ENCODE measurements at places on chromosomes 7 and 10.

DNA sequence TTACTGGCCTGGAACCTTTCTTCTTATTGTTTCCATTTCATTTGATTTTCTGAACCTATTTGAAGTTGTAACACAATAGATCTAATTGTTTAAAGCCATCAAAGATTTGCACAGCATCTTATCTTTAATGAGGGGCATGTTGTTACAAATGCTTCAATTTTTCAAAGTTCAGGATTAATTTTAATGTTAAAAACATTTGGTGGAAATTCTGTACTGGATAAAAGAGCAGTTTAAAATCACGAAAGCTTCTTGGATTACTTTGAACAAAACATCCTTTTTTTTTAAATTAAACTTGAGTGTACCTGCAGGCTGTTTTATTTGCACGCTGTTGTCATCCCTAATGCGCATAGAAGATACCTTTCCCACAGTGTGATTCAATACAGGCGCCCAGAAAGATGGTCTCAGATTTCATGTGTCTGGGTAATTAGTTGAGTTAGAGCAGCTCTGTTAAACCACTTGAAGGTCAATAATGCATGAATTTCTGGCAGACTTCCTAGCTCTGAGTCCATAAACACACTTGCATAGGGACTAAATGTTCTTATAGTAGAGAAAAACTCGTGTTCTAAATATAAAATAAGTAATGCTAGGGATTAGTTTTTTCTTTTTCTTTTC lies 29.3 kb upstream of the DDX50 start:
- peak; percentile 84 for DNase-seq

DNA sequence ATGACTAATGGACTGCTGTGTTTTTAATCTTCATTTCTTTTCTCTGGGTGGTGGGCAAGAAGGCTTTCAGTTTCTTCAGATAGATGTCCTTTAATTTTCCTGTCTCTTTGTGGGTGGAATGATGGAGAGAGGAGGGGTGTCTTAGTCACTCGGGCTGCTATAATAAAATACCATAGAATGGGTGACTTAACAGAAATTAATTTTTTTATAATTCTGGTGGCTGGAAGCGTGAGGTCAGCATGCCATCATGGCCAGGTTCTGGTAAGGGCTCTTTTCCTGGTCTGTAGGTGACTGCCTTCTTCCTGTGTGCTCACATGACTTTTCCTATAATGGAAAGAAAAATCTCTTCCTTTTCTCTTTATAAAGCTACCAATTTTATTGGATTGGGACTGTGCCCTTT lies 6.3 kb downstream of the RSBN1L start:
- no peak for DNase-seq

GRCh38 chr10:94133239-94133638 lies 139.5 kb downstream of the PLCE1 start:
- no peak for DNase-seq

DNA sequence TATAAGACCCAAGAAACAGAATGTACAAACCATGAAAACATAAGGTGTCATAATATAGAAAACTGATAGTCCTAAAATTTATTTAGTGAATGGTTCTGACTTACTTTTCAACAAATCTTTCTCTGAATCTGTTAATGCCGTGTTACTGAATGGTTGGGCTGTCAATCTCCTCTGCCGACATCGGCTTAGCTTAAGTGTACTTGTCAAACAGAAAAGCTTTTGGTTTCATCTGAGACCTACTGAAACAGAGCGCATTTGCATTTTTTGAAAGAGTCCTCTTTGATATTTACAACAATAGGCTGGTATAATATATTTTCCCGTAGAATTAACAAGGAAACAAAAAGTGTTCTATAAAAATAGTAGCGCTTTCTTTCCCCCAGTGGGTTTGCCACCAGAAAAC lies 120.9 kb upstream of the ZNF804B start:
- DNase-seq, result no peak

DNA sequence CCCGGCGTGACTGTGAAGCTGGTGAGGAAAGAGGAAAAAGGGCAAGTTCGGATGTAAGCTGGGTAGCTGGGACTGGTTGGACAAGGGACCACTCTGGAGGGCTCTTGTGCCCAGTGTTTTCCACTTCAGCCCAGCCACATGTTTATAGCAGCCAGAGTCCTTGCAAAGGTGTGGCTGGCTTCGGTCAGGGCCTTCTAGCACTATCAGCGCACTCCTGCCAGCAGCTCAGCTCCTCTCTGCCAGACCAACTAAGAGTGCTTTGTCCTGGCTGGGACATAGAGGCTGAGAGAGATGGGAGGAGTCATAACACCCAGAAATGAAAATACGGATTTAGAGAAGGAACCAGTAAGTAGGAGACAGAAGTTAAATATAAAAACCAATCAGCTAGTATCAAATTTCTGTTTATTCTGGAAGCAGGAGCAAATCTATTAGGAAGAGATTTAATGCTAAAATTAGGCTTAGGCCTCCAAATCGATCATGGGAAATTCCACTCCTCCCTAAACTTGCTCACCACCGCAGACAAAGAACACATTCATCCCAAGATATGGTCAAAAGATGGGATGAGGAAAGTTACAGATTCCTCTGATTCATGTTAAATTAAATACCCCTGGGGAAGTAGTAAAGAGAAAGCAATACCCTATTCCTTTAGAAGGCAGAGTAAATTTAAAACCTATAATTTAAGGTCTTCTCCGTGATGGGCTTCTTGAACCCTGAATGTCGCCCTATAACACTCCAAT lies 135.0 kb downstream of the RALA start:
- no peak for DNase-seq

GRCh38 chr7:159019111-159019510 lies 125.6 kb downstream of the VIPR2 start:
- no peak for DNase-seq

- DNase-seq, result no peak
These were observed 111.4 kb downstream of the INPP5A start for GRCh38 chr10:132648851-132649528.

- no peak for DNase-seq
These were observed 38.8 kb upstream of the MYL10 start for GRCh38 chr7:101667920-101668319.

DNA sequence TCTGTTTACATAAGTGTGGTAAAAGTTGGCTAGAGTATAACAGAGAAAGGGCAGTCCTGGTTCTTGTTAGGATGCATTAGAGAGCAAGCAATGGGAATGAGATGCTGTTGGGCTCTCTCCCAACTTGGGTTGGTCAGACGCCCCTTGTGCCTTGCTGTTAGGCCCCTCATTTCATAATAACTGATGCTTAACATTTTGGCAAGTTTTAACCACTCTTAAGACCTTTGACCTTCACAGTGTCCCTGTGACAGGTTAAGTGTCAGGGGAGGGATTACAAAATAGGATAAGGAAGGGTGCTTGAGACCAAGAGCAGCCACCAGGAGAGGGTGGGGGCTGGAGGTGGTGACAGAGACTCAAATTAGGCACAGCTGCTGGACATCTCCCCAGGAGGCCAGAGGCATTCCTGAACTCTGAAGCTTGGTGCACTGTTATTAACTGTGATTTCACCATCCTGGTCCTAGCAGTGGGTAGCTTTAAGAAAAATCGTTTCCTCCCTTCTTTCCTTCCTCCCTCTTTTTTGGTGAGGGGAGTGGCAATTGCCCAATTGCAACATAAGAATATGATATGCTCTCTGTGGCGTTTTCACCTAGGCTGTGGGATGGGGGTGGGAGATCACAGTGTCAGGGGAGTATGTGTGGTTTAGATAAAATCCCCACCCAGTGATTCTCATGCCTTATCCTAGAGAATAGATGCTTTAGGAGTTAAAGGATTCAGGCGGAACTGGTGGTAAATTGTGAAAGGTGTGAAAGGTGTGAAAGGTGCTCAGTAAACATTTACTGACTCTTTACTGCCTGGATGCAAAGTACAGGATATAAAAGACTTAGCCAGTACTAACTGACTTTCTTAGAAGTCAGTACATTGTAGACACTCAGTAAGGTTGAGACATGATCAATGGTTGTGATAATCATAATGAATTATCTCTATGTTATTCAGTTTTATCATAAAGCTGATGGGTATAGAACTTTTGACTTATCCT lies 270.5 kb downstream of the BICC1 start:
- DNase-seq, result peak; percentile 79

DNA sequence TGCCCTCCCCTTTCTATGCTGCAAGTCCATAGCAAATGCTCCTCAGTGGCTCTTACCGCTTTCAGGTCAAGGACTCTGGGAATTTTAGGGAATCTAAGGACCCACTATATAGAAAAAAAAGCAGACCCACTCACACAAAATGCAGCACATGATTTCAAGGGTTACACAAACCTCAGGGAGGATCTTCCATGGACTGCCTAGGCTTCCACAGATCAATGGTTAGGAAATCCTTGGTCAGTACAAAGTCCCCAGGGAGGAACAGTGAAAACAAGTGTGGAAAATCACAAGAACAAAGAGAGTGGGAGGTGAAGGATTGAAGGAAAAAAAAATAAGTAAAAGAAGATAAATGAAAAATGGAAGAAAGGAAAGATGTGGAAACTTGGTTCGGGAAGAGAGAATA lies 188.4 kb downstream of the AHR start:
- peak; percentile 49 for DNase-seq

DNA sequence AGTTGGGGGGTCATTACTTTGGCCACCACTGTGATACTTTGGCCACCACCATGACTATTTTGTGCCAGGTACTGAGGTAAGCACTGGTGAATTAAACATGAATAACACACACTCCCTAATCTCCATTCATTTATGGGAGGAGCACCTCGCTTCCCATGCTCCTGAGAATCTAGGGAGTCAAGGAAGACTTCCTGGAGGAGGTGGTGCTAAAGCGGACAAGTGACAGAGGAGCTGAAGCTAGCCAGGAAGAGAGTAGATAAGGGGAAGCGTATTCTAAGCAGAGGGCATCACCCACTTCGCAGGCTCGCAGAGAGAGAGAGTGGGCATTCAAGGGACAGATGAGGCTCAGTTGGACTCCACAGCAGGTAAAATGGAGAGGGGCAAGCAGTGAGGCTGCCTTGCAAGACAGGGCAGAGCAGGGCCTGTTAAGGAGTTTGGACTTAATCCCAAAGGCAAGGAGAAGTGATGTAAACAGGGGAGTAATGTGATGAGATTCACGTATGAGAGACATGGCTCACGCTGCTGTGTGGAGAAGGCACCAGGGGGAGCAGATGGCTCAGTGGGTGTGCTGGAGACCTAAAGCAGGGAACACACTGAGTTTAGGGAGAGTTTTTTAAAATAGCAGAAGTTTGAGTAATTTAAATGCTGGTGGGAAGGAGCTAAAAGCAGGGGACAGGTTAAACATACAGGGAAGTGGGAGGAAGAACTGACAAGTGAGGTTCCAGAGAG lies 21.3 kb upstream of the TMEM248 start:
- DNase-seq, result no peak

DNA sequence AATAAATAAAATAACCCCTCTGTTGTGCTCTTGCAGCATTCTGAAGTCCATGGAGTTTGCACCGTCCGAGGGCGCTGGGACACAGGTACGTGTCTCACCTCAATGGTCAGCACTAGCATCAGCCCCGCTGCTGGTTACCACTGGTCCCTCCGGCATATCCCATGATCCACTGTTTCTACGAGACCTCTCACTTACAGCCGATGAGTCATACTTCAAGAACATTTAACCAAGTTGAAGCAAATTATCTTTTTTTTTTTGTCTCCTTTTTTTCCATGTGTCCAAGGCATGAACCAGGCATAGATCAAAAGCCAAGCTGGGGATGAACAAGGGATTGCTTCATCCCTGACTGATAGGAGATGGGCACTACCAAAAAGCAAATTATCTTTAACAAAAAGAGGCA lies 92.9 kb upstream of the SH2B2 start:
- DNase-seq, result peak; percentile 48

- no peak for DNase-seq
These were observed 113.2 kb downstream of the WDR37 start for GRCh38 chr10:1169186-1169885.

DNA sequence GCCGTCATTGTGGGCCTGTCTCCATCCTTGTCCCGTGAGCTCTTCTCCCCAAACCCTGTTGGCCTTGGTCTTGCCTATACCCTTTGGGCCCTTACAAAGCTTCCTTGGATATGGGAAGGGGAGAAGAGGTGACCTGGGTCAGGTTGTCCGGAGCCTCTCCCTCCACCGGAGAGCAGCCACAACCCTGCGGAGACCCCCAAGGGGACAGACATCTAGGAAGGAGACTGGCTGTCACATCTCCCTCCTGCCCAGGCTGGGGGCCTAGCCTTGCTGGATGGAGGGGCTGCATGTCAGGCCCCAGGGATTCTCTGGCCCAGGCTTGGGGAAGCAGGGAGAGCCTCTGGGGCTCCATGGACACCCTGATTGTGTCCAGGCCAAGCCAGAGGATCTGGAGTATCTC lies 11.8 kb downstream of the NACAD start:
- DNase-seq, result no peak

DNA sequence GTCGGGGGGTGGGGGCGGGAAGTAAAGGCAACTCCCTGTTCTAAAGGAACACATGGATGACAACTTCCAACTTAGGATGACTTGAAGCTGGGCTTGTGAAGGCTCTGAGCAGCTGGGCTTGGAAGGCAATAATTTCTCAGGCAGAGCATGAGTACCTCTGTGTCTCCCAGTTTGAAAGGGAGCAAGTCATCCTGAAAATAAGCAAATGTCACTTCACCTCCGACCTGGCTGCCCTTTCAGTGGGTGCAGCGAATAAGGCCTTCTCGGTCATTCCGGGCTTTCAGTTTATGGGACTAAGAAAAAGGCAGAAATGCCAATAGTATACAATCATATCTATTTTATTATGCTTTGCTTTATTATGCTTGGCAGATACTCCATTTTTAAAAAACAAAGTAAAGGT lies 15.3 kb upstream of the ADAMTS14 start:
- peak; percentile 58 for DNase-seq

GRCh38 chr10:89891006-89891535 lies 189.7 kb downstream of the KIF20B start:
- no peak for DNase-seq

DNA sequence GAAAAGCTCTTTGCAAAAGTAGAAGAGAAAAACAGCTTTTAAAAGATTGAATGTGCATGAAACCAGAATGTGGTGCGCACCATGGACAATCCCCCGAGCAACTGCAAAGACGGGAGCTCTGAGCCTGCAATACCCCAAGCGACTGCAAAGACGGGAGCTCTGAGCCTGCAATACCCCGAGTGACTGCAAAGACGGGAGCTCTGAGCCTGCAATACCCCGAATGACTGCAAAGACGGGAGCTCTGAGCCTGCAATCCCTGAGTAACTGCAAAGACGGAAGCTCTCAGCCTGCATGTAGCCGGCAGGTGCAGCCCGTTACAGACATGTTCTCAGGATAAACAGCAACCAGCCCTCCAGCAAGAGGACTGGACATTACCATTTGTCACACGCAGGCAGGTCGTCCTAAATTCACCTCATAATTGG lies 6.2 kb downstream of the ZNF775 start:
- no peak for DNase-seq

DNA sequence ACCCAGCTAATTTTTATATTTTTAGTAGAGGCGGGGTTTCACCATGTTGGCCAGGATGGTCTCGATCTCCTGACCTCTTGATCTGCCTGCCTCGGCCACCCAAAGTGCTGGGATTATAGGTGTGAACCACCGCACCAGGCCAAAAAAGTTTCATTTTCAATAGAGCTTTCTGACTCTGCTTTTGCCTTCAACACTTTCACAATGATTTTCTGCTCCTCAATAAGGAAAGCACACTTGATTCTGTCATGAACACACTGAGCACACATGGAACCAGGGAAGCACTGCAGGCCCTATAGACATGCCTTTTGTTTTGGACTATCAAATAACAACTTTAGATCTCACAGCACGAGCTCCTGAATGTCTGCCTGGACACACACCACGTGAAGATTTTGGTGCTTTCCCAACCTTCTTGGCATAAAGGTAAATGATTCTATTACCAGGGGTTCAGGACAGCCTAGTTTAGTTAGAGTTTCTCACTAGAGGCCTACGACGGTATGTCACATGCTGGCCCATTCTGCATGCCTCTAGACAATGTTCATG lies 8.0 kb downstream of the RRP12 start:
- DNase-seq, result no peak

All from fibroblast of mammary gland (primary cell).